Nucleus accumbens (tissue), 56 donors: ENCODE measurements at places on chromosomes 6 and 20.

- no peak for DNase-seq
Measured at GRCh38 chr6:46390153-46390876, 100.9 kb downstream of the RCAN2 start.

- no peak for DNase-seq
Measured at GRCh38 chr6:53162606-53163005, 14.0 kb upstream of the GCM1 start.

DNA sequence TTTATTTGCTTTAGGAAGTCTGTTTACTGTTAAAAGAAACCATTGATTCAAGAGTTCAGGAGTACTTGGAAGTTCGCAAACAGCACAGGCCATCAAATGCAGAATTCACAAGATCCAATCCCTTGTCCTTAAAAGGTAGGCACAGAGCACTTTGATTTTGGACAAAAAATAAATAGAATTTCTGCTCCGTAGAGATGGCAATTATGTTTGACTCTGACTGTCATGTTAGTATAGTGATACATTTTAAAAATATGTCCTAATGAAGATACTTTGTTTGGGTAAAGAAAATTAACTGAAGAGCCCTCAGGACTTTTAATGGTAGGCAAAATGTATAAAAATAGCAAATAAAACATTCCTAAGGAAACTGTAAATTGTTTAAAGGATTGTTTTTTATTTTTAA lies 113.1 kb downstream of the JAG1 start:
- no peak for DNase-seq

DNA sequence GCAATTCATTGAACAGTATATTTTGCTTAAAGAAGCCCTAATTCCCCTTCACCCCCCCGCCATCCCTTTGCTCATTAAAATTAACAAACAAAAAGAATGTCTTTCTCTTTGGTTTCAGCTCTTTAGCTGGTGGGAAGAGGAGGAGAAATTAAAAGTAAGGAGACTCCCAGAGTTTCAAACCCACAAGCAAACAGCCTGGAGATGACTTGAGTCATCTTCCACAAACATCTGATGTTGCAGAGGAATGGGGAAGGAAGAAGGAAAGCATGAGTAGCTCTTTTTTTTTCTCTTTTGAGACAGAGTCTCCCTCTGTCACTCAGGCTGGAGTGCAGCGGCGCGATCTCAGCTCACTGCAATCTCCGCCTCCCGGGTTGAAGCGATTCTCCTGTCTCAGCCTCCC lies 189.6 kb downstream of the ADAT2 start:
- no peak for DNase-seq

DNA sequence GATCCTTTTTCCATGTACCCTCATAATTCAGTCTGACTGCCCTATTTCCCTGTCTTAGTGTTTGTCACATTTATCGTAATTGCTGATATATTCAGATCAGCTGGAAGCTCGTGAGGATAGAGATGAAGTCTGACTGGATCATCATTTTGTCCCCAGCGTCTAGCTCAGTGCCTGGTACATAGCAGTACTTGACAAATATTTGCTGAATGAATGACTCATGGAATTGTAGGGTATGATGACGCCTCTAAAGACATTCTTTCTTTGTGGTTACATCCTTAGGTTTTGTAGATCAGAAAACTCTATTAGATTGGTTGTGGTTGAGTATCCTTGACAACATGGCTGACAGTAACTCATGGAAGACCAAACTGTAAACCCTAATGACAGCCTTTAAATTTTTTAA lies 68.9 kb downstream of the MTHFD1L start:
- no peak for DNase-seq

GRCh38 chr6:138719011-138719635 lies 54.4 kb upstream of the CCDC28A start:
- DNase-seq, result no peak

GRCh38 chr6:112560651-112561050 lies 213.5 kb downstream of the RFPL4B start:
- no peak for DNase-seq
